NCI-H2081 (cell line): ENCODE measurements at places on chromosomes 7 and 10.

DNA sequence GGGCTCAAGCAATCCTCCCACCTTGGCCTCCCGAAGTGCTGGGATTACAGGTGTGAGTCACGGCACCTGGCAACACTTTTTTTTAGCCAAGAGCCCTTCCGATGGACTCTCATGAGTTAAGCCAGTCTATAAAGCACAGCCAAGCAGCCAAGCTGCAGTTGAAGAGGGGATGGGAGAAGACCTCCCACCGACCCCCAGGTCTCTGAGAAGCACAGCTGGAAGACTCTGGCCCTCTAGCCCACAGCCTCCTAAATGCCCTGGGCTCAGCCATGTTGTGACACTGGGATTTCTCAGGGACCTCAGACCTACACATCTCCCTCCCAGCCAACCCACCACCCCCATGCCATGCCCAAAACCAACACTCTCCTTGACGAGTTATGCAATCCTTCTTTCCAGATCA, 31.1 kb downstream of the CALML3 start:
- DNase-seq: no peak

- DNase-seq: no peak
Measured at GRCh38 chr7:77415823-77416620, at the start of gene GSAP. Gene GSAP, minus strand, starts transcription at chr7:77416349. Its CDS starts 28 bp downstream, at chr7:77416321.

DNA sequence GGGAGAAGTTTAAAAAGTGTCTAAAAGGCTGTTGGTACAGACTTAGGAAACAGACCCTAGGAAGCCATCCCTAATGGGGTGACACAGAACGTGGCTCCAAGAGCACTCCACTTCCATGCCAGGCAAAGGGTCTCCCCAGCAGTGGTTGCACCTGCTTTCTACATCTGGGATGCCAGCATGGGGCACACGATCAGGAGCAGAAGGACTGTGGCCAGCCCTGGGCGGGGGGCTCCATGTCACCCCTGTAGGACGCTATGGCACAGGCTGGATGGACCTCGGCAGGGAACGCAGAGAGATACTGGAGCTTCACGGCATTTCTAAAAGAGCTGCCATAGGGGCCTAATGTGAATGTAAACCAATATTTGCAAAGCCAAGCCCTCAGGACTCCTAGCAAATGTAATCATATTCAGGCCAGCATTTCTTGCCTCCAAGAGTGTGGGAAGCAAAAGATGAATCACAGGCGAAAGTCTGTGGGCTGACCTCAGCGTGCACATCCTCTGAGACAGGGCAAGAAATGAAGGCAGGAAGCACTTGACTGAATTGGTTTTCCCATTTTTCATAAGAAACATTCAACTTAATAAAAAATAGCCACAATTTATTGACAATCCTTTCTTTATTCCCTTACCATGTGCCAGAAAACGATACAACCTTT, 93.9 kb downstream of the ATXN7L1 start:
- DNase-seq: no peak

- DNase-seq: no peak
Measured at GRCh38 chr10:59454171-59454919, 92.0 kb upstream of the FAM13C start.

GRCh38 chr10:110355922-110356627, 51.4 kb upstream of the SMNDC1 start:
- no peak for DNase-seq

DNA sequence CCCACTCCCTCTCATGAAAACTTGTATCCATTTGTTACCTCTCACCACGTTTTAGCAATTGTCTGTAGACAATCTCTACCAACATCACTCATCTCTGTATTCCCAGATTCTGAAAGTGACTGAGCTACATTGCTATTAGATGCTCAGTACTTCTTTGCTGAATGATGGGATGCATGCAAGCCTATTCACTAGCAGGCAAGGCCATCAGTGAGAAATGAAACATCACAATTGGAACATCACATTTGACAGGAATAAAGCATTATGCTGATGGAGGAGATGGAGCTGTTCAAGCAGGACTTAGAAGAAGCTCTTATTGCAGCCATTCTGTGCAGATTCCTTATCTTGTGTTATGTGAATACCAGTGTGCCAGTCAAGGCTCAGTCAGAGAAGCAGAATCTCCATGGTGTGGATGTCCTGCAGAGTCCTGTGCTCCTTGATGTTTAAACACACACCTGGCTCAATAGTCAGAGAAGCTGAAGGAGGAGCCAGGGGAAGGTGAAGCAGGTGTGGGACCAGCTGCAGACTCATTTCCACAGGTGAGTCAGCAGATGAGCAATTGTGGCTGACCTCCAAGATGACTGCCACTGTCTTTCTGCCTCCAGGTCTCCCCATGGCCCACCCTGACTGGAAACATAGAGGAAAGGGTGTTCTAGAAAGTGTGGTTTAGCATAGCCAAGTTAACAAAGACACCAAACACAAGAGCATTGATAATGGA, 965.5 kb downstream of the GRID1 start:
- no peak for DNase-seq
